ENCODE measurements at places on chromosomes 1 and 21.

GRCh38 chr21:45073301-45074047 lies 906 bp upstream of the ADARB1 start:
- no peak for ATAC-seq

- no peak for ATAC-seq
These were observed 2.9 kb upstream of the PIGR start for GRCh38 chr1:206949208-206949607.

DNA sequence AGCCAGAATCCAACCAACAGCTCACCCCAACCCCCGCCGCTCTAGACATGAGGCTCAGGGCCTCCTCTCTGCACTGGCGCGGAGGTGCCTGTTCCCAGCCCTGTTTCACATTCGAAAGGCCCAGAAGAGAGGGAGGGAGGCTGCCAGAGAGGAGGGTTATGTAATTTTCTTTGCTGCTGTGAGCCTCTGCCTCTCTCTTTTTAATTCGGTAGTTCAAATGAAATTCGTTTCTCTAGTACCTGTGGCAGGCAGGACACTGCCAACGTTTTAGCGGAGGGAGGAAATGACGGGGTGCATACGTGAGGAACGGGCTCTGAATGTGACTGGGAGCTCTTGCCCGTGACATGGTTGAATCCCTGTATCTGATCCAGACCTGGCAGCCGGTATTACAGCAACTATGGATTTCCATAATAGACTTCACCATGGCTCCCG lies 9.4 kb downstream of the PRDM16 start:
- ATAC-seq = no peak

- no peak for ATAC-seq
These were observed 81.3 kb upstream of the ARHGEF16 start for GRCh38 chr1:3373175-3373574.

DNA sequence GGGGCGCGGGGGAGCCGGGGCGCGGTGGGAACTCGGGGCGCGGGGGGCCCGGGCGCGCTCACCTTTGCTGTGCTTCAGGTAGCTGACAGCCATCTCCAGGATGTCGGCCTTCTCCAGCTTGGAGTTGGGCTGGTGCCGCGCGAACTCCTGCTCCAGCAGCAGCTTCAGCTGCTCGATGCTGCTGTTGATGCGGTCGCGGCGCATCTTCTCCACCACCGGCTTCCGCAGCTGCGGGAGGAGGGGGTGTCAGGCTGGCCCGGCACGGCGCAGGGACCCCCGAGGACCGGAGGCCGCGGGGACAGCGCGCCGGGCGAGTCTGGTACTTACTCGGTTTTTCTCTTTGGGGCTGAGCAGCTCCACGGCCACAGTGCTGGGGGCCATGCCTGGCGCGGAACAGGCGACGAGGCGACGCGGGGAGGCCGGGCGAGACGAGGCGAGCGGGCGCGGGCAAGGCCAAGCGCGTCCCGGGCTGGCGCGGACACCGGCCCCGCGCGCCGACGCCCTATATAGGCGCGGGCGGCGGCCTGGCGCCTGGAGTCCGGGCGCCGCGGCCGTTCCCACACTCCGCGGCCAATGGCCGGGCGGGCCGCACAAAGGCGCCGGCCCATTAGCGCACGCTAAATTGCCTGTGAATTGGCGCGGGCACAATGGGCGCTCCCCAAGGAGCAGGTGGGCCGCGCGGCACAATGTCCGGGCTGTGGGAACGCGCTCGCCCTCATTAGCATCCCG lies at the start of gene HES5:
Gene HES5, minus strand, starts transcription at position 480 of the 729 bp plus-strand sequence. Its CDS starts 99 bp downstream, at position 381.
- ATAC-seq = no peak

DNA sequence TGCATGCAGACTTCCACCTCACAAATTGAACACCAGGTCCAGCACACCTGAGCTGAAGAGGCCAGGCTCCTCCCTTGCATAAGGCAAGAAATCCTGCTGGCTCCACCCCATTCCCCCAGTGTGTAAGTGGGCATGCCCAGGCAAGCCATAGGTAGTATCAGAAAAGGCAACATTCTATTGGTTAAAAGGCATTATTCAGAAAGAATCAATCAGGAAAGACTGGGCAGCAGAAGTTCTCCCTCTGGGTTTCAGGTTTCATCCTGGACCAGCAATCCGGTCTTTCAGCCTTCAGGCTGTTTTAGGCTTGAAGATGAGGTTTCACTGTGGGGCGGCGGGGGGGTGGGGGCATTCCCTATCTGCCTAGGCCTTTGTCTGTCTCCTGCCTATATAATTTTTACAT lies 42.0 kb upstream of the LHX8 start:
- no peak for ATAC-seq

DNA sequence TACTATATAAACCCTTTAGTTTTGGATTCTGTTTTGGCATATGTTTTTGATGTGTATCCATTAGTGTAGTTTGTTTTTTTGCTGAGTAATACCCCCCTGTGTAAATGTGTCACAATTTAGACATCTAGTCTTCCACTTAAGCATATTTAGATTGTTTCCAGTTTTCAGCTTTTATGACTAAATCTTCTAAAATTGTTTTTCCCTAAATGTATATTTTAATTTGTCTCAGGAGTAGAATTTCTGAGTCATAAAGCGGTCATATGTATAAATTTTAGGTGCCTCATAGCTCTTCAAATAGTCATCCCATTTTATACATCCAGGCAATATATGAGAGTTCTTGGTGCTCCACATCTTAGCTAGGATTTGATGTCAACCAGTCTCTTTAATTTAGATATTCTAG lies 1348.0 kb downstream of the MRPL39 start:
- ATAC-seq = no peak

DNA sequence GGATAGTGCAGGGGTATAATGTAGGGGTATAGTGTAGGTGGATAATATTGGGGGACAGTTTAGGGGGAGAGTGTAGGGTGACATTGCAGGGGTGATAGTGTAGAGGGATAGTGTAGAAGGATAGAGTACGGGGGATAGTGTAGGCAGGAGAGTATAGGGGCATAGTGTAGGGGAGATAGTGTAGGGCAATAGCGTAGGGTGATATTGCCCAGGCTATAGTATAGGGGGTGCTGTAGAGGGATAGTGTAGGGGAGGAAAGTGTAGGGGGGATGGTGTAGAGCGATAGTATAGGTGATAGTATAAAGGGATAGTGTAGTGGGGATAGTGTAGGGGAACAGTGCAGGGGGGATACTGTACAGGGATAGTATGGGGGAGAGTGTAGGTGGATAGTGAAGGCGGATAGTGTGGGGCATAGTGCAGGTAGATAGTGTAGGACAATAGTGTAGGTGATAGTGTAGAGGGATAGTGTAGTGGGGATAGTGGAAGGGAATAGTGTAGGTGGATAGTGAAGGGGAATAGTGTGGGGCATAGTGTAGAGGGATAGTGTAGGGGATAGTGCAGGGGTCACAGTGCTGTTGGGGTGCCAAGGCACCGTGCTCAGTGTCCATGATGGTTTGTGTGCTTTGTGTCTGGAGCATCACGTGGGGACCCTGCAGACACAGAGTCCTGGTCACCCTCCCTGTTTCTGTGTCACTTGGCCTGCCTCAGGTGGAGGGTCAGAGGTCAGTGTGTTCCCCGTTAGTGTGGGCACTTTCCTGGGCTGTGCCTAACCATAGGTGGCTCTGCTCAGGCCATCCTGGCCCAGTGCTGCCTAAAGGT lies 10.5 kb upstream of the ARF1 start:
- no peak for ATAC-seq

- ATAC-seq = no peak
These were observed 498.4 kb downstream of the TTLL7 start for GRCh38 chr1:83500531-83500930.

DNA sequence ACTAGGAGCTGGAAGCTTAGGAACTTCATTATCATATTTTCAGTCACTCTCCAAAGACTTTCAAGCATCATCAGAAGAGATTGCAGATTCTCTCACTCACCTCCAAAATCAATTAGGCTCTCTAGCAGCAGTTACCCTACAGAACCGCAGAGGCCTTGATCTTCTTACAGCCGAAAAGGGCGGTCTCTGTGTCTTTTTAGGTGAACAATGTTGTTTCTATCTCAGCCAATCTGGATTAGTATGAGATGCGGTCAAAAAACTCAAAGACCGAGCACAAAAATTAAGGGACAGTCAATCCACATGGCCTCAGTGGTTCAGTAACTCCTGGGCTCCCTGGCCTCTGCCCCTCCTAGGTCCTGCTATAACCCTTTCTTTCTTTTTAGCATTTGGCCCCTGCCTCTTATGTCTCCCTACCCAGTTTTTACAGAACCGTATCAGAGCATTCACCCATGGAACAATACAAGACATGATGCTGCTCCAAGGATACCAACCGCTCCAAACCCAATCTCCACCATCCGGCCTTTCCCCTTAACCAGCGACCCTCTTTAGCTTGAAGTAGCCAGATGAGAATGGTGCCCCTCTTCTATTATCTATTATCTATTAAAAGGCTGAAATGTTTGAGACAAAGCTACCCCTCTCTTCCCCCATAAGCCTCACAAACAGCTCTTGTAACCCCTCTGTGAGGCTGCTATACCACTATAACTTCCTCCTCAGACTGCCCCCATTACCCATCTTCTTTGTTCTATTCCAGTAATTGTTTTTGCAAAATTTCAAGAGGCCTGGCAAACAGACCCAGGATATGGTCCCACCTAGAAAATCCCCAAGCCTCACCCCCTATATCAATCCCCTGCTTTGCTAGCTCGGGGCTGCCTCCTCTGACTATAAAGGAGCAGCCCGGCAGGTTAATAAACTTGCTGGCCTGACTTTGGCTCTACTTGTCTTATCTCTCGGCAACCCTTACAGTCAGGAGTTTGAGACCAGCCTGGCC lies 18.7 kb upstream of the CA6 start:
- ATAC-seq = no peak

- ATAC-seq = no peak
These were observed 364.0 kb downstream of the CAMTA1 start for GRCh38 chr1:7149080-7149838.

DNA sequence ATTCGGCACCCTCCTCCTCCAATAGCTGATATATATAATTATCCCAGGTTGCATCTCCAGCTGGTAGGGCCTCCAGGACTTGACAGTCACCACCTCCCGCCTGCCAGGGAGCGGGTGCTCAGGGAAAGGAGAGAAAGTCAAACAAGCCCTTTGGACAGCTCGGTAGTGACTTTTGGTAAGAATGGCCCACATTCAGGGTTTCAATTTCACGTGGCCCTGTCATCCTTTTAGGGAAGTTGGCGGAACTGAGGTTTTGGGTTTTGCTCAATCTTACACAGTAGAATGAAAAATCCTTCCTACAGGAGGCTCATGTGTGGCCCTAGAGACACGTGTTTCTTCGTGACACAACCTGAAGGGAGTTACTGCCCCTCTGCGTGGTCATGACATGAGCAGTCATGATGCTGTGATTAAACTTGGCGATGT lies 44.2 kb downstream of the CAPN8 start:
- no peak for ATAC-seq

DNA sequence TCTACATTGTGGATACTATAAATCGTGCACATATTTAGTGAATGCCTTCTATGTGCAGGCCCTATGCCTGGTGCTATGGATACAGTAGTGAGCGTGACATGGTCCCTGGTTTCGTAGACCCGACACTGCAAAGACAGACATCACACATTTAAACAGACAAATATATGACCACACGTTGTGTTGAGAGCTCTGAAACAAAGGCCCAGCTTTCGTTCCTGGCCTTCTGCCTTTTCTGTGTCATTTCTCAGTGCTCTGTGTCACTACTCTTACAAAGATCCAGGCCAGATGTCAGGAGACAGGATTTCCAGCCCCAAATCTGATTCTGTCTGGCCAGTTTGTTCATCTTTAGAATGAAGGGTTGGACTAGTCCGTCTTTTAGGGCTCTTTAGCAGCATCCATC lies 19.3 kb upstream of the TRABD2B start:
- no peak for ATAC-seq

DNA sequence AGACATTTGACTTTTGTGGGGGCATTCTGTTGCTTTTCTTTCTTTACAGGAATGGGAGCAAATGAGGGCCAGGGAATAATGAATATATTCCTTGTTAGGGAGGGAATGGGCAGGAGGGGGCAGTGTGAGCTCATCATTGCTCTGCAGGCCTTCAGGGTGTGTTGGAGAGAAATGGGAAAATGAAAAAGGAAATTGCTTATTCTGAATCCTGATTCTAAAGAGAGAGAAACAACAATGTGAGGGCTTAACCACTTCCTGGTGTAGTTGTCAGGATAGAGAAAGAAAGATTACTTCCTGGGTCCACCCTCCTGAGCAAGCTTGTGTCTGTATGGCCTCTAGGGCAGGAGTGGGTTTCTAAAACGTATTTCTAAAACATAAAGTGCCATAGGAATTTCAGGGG lies 28.3 kb downstream of the VANGL2 start:
- peak; percentile 80 for ATAC-seq

DNA sequence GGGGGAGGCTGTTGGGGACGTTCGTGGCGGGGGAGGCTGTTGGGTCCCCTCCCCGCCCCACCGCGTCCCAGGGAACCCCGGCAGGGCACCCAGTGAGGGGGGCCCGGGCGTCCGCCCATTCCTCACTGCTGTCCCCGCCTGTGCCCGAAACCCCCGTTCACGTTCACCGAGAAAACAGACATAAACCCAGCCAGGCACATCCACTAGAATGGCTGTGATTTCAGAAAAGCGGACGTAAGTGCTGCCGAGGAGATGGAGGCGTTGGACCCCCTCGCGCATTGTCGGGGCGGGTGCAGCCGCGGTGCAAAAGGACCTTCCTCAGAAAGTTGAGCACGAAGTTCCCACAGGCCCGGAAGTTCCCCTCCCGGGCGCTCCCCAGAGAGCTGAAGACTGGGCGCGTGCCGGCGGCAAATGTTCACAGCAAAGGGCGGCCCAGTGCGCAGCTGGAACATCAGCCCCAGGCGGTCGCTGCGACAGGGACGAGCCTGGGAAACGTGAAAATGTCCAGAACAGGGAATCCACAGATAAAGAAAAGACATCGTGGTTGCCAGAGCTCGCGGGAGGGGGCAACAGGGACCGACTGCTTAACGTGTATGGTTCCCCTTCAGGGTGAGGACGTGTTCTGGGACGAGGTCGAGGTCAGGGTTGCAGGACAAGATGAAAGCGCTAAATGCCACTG lies 18.5 kb upstream of the SAMD11 start:
- ATAC-seq = peak; percentile 20

GRCh38 chr21:22374218-22374969 lies 1376.2 kb downstream of the NCAM2 start:
- no peak for ATAC-seq
